ENCODE measurements at places on chromosomes 2 and 18.

GRCh38 chr2:239858179-239858578 lies 167.0 kb downstream of the NDUFA10 start:
- DNase-seq, result no peak

- DNase-seq, result no peak
These were observed 402.5 kb downstream of the STK39 start for GRCh38 chr2:167844714-167845530.

GRCh38 chr2:179812501-179812900 lies 48.9 kb downstream of the ZNF385B start:
- DNase-seq, result no peak

DNA sequence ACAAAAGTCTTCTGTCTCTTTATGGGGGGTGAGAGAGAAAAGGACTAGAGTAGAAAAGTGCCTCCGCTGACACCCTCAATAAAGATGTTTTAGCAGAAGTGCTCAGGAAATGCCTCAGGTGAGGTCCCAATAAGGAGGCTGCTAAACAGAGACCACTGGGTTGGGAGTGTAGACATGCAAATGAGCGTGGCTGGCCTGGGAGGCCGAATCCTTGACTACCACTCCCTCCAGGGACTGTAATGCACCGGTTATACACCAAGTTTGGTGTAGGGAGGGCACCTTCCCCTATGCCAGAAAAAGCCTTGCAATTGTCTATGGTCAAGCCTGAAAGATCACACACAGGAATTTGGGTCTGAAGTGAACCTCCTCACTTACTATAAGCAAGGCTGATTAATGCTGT lies 1.8 kb downstream of the TMX3 start:
- no peak for DNase-seq

DNA sequence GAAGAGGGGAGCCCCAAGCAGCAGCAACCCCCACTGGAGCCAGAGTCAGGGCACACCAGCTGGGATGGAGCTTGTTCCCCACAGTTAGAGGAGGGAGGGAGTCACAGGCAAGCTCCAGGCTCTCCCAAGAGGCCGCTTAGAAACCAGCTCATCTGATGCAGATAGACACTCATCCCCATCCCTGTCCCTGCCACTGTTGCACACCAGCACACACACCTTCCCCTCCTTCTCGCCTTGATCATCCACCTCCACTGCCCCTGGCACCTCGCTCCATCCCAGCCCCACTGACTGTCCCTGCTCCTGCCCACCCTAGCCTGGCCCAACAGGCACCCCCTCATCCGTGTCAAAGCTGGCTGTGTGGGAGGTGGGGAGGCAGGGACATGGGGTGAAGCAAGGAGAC lies 1.5 kb upstream of the RUFY4 start:
- DNase-seq, result no peak

DNA sequence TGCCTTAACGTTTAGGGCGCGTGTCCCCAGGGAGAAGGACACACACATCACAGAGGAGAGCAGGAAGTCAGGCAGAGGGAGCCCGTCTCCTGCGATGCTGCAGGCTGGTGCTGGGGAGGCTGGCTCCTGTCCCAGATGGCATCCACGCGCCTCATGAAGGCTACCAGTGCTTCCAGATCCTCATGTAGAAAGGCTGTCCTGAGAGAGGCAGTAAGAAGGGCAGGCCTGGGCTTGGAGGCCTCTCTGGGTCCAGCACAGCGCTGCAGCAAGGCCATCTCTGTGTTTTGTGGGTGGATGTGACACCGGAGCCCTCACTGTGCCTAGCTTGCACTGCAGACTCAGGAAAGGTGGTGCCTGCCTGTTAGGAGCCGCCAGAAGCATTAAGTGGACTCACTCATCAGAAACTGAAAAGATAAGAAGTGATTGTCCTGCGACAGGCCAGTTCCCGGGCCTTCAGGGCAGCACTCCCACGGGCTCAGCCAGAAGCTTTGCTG lies 62.7 kb downstream of the FAM168B start:
- no peak for DNase-seq

Data from kidney glomerular epithelial cell (primary cell).